ENCODE measurements at places on chromosomes 16 and 17. TPM values are rescaled to one million over a fixed set of nuclear protein-coding genes. Genes with fewer than 3 reads are reported as not detected.

Gene PDPK1
- total RNA-seq = 27.4 TPM

Gene FSCN2
- total RNA-seq = 0.18 TPM

Gene CASKIN1
- 0.05 TPM for total RNA-seq

Gene PROCA1
- 0.73 TPM for total RNA-seq

DNA sequence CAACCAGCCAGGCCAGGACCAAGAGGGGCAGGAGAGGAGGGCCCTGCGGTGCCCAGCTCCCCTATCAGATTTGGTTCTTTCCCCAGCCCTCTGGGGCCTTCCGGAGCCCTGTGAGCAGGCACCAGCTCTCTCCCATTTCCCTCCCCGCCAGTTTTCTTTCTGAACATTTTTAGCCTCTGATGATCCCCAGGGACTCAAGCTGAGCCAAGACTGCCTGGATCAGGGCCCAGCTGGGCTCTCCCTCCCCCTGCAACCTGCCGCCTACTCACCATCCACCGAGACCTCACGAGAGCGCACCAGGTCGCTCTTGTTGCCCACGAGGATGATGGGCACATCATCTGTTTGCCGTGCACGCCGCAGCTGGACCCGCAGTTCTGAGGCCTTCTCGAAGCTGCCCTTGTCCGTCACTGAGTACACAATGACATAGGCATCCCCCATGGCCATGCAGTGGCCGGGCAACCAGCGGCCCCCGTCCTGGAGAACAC is 2.0 kb downstream of the RRAD start:
- no peak for DNase-seq

- DNase-seq = no peak
Observed at GRCh38 chr16:66358231-66358630, 8.3 kb upstream of the CDH5 start.

- no peak for DNase-seq
Observed at GRCh38 chr17:12627781-12628451, 37.8 kb upstream of the MYOCD start.

DNA sequence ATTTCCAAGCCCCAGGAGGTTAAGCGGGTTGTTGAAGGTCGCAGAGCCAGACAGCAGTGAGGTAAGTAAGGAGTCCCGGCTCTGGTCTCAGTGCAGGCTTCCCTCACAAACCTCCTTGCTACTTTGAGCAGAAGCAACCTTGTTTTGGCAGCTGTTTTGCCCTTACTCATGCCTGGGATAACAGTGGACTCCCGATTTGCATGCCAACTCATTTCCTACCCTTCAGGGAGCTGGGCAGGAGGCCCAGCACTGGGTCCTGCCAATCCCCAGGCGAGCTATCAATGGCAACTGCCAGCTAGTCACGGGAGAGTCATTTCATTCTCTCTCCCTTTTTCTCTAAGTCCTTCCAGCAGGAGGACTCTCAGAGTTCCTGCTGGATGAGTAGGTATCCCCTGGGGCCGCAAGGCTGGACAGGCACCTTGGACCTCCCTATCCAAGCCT is 72.0 kb upstream of the KSR1 start:
- peak; percentile 70 for DNase-seq

DNA sequence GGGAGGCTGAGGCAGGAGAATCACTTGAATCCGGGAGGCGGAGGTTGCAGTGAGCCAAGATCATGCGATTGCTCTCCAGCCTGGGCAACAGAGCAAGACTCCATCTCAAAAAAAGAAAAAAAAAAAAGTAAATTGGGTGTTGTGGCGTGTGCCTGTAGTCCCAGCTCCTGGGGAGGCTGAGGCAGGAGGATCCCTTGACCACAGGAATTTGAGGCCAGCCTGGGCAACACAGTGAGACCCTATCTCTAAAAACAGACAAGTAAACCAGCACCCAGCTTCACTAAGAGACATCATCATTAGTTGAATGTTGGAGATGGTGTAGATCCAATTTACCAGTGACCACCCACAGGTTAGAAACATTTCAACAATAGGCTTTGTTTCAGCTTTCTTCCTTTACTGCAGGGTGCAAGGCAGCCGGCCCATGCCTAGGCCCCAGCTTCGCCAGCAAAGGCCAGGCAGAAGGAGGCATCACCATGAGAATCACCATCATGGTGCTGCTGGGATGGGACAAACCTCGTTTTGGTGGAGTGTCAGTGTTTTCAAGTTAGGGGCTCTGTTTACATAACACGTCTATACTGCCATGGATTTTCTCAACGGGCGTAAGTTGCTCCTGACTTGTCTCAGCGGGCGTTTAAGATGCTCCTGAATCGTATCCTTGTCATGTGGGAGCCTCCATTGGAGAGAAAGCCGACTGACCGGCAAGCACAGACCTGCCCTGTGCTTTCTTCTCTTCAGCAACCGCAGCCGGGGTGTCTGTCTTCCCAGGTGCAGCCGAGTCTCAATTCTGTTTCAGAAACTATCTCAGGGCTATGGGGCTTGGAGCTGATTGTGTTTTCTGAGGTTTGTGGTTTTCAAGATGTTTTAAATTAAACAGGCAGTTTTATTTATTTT is 7.3 kb downstream of the TCF25 start:
- no peak for DNase-seq

GRCh38 chr16:78507576-78507975 is 408.1 kb downstream of the WWOX start:
- DNase-seq = no peak

DNA sequence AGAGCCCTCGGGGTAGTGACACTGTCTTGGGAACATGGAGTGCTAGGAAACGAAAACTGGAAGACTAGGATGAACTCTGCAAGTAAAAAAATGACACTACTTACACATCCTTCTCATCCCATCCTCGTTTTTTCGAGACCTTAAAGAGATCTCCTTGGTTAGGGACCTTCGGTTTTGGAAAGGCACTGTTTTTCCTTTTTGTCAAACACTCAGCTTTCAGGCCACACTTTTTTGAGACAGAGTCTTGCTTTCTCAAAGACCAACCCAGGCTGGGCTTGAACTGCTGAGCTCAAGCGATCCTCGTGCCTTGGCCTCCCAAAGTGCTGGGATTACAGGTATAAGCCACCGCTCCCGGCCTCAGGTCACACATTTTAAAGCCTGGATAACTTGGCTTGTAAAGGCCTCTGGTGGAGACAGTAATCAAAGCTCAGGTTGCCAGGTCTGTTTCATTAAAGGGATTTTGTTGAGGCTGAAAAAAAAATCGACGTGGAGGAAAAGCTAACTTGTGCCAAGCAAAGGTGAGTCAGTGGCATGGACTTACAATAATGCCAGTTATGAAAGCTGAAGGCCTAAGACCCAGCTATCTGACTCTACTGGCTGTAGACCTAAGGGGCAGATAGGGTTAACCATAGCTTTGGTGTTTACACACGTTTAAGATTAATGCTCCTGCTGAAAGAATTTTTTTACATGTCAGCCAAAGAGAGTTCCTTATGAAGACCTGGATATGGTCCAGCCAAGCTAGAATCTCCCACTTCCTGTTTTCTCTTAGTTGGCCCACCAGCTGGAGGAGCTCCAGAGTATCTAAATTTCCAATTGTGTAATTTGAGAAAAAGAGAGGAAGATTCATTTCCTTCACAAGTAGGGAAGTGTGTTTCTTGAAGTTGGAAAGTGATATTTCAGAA is 823 bp downstream of the NBR1 start:
- DNase-seq = no peak

DNA sequence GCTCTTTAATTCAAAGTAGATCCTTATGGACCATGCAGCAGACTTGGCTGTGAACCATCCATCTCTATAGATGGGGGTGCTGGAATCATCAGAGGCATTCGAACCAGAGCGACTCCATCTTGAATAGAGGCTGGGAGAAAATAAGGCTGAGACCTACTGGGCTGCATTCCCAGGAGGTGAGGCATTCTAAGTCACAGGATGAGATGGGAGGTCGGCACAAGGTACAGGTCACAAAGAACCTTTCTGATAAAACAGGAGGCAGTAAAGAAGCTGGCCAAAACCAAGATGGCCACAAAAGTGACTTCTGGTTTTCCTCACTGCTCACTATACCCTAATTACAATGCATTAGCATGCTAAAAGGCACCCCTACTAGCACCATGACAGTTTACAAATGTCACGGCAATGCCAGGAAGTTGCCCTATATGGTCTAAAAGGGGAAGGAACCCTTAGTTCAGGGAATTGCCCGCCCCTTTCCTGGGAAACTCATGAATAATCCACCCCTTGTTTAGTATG is 89.2 kb upstream of the BRD7 start:
- no peak for DNase-seq

DNA sequence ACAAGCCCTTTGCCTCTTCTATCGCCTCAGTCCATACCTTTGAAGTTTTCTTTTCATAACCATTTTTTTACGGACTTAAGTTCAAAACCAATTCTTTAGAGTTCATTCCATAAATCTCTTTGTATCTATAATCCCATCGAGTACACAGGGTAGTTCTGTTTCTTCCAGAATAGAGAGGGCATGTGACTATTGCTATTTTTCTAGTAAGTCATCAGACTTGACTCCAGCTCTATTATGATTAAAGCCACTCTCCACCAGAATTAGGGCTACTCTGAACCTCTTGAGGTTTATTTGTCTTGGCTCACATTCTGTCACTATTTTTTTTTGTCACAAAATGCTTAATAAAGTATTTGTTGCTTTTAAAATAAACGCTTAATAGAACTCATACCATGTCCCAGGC is 191.9 kb upstream of the AXIN2 start:
- DNase-seq = no peak

- no peak for DNase-seq
Observed at GRCh38 chr16:1621851-1622250, 9.7 kb downstream of the CRAMP1 start.

DNA sequence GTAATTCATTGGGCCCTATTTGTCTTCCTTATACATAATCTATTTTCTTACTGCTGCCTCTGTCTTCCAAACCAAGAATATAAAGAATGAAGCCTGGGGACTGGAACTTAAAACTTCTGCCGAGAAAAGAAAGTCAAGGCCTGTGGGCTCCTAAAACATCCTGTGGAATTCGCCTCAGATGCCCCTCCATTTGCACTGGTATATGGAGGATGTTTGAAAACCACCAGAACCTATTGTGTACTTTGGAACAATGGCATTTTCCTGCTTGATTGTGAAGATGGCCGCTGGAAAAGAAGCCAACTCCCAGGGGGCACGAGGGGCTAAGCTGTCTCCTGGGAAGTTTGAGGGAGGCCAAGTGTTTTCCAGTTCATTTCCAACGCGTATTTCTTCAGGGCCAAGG is 122.4 kb downstream of the WWOX start:
- DNase-seq = no peak

Data from left lobe of liver (tissue), 2 donors.